ENCODE measurements at places on chromosomes 16 and 17.

DNA sequence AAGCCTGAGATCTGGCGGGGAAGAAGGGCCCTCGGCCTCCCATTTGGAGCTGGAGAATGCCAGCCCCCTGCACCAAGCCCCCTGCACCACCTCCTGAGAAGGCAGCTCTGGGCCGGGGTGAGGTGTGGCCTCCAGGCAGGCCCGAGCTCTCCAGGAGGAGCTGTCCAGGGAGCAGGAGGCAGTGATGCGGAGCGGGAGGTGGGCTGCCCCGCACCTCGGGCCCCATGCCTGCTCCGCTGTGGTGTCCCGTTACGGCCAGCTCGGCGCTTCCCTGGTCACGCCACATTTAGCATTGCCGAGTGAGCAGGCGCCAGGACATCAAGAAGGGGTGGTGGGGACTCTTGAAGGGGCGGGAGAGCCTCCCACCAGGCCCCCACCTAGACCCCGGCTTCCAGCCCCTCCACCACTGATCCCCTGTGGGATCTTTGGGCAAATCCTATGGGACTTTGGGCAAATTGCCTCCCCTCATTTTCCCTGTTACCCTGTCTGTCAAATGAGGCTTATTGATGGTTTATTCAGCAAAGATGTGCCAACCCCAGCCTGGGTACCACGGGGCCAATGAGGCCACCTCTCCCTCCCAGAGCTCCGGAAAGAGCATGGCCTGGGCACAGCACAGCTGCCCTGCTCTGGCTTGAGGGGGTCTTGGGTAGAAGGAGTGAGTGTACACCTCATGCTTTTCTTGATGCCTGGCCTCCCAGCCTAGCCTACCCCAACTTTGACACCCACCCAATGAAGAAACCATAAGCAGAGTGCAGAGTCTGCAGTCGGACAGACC is 15.3 kb downstream of the FOXN1 start:
- no peak for DNase-seq

GRCh38 chr16:30051518-30051917 is 14.0 kb upstream of the ALDOA start:
- DNase-seq, result no peak

GRCh38 chr16:75486676-75487313 is 8.4 kb downstream of the CHST6 start:
- DNase-seq, result no peak

DNA sequence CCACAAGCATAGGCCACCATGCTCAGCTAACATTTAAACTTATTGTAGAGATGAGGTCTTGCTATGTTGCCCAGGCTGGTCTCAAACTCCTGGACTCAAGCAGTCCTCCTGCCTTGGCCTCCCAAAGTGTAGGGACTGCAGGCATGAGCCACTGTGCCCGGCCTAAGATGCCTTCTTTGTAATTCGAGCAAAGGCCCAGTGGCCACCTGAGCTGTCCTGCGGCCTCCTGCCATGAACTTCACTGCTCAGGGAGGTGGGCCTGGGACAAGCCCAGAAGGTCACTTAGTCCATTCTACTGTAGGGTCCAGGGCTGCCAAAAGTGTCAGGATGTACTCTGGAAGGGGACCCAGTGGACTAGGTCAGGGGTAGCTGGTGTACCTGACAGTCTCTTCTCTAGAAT is 30.5 kb downstream of the DHX38 start:
- DNase-seq, result no peak

DNA sequence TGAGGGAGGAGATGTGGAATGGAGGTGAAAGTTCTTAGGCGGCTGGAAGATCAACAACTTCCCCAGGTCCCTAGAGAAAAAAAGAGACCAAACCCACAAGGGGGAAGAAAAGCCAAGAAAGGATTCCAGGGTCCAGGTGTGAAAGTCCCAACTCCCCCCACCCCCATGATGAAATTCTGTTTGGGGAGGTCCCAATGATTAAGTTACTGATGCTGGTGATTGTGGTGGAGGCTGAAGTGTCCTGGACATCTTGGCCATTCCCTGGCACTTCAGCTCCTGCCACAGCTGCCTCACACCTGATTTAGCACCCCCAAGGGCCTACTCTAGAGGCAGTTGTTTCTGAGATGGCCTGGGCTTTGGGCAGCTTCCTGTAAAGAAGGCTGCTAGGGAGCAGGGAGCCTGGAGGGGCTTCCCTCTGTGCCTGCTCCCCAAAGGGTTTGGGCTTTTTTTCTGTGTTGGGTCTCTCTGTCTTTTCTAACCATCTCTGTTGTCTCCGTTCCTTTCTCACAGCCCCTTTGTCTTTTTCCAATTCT is 13.1 kb downstream of the HOXB4 start:
- no peak for DNase-seq

- DNase-seq, result no peak
Measured at GRCh38 chr17:14780097-14780651, 479.3 kb downstream of the HS3ST3B1 start.

GRCh38 chr17:54882371-54882770 is 18.3 kb upstream of the TOM1L1 start:
- DNase-seq, result no peak

GRCh38 chr17:4086041-4086483 is 56.8 kb downstream of the ZZEF1 start:
- no peak for DNase-seq

- no peak for DNase-seq
Measured at GRCh38 chr17:58007781-58008706, 998 bp upstream of the SRSF1 start.
